ENCODE measurements at places on chromosomes 13 and 19.
A peak's percentile ranks its signal among the peaks of the same experiment; 100 is the strongest.

GRCh38 chr19:48473161-48473966 is 4.2 kb downstream of the CYTH2 start:
- no peak for DNase-seq

DNA sequence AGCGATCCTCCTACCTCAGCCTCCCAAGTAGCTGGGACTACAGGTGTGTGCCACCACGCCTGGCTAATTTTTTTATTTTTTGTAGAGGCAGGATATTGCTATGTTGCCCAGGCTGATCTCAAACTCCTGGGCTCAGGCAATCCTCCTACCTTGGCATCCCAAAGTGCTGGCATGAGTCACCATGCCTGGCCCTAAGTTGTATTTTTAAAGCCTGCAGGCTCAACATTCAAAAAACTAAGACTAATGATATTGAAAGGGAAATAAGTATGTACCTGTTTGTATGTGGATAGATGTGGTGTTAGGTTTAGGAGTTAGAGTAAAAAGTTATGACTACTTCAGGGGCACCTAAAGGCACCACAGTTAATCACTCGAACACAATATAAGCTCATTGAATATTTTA is 5.4 kb upstream of the IPO5 start:
- DNase-seq: no peak

- DNase-seq: no peak
Observed at GRCh38 chr19:33048806-33049676, 15.6 kb downstream of the RHPN2 start.

- DNase-seq: peak; percentile 45
Observed at GRCh38 chr19:51687791-51688670, 5.1 kb upstream of the SPACA6 start.

DNA sequence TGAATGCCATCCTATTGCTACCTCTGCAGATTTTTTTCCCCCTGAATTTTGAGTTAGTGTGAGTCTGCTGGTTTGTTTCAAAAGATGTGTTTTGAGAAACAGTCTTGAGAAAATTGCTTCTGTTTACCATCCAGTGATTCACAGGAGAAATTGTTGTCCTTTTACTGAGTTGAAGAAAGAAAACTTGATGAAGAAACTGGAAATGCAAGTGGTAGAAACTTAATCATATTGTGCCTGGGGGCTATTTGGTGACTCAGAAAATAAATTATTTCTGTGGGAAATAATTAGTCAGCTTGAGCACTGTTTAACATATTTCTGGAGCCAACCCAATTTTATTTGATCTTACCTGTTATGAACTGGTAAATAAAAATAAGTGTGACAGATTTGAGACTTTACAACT is 35.4 kb downstream of the PAN3 start:
- no peak for DNase-seq

- no peak for DNase-seq
Observed at GRCh38 chr13:96821381-96821780, 172.9 kb downstream of the OXGR1 start.

- no peak for DNase-seq
Observed at GRCh38 chr19:35483089-35483488, 7.2 kb downstream of the KRTDAP start.

- no peak for DNase-seq
Observed at GRCh38 chr13:39961036-39961435, 305.6 kb downstream of the COG6 start.

DNA sequence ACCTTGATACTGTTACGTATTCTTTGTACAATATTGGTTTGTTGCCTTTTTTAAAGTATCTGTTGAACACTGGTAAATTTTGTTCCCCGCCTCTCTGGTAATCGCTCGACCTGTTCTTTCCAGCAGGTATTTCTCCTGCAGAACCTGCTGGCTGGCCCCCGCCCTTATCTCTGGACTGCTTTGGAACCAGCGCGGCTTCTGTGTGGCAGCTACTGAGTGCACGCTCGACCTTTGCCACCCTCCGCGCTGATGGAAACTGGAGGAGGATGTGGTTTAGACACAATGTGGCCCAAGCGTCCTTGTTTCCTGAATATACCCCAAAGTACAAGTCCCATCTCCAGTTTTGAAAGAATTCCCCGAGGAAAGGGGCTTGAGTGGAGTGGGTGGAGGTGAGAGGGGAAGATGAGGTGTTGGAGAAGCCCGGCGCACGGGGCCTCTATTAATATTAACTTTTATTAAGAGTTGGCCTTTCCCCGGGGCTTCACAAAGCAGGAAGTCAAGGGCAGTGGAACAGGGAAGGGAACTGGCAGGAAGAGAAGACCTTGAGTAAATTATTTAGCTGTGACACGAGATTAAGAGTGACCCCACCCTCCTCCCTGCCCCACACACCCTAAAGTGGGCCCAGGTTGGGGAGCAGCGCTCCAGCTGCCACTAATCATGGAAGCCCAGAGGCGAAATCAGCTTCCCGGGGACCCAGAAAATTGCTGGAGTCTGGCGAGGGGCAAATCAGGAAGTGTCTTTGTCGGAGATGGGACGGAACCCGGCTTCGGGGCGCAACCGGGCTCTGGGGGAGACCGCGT is 16.0 kb downstream of the CDX2 start:
- DNase-seq: no peak

DNA sequence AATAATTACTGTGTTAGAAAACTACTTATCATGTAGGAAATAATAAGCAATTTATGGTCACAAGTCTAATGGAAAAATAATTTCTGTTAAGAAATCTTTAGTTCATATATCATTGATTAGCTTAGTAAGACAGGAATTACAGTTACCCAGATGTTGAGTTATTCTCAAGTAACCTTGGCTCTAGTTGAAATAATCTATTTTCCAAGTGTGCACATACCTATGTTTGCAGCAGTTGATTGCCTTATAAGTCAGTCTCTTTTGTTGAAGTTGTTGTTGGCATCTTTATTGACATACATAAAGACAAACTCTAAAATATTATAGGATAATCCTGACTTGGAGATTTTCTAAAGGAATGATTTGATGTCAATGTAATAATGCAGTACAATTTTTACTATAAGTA is 511.4 kb upstream of the KLF12 start:
- no peak for DNase-seq

GRCh38 chr13:96252903-96253302 is 163.0 kb downstream of the HS6ST3 start:
- no peak for DNase-seq

DNA sequence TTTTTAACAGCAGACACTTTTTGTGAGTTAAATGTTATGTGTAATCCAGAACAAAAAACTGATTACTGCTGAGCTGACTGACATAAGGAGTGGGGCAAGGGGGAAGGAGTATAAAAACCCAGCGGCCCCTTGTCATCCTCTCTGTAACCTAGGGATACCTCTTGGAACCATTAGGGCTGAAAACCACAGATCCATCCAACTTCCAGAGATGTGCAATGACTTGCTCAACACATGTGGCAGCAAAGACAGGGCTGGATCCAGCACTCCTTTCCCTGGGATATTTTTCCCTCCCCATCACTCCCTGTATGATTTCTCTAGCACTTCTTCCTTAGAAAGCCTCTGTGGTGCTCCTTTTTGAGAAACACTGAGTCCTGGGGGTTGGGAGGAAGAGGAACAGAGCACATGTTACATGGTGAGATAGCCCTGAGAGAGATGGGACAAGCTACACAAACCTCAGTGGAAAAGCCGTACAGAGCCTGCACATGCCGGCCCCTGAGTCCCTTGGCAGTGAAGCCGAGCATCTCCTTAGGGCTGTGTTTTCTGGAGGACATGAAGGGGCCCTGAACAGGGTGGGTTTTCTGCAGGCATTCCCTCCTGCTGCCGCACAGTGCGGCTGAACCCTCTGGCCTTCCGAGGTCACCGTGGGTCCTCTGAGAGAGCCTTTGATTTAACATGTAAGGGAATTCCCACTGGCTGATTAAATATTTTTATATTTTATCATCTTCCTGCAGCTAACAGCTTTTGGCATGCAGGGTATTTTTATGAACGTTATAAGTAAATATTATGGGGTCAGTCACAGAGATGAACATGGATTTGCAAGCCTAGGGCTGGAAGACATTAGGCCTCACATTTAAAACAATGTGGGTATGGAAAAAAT is 219.9 kb downstream of the COG6 start:
- no peak for DNase-seq

GRCh38 chr19:10670182-10670581 is 16.0 kb downstream of the ILF3 start:
- DNase-seq: no peak

DNA sequence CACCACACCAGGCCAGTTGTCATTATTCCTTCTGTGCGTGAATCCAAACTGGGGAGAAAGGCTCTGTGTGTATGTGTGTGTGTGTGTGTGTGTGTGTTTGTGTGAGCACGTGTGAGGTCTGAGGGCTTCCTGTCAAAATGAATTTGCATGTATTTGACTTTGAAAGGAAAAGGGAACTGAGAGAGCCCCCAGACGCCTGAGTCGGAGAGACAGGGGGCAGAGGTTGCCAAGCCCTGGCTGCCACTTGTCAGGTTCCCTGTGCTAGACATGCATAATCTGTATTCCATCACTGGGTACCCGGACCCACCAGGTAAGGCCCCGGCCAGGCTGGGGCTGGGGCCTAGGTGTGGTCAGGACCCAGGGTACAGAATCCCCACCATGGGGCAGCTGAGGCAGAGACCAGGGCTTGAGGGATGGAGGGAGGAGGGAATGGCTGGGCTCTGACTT is at the start of gene CLEC17A:
TSS of gene CLEC17A (plus strand) at position 191 of the 447 bp plus-strand sequence. CDS start at position 268, 77 bp downstream.
- no peak for DNase-seq

DNA sequence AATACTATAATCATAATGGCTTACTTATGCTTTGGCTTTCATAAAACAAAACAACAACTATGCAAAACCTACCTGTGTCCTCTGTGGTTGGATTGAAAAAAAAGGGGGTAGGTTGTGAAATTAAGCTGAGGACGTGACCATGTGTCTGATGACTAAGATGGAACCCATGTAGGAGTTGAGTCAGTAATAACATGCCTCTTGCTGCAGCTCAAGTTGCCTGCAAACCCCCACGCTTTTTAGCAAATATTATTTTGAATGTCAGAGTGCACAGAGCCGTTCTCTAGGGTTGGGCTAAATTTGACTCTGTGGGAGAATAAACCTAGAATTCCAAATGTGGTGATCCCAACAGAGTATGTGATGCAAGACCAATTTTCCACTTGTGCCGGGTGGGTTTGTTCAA is 209.3 kb downstream of the KCNRG start:
- no peak for DNase-seq

GRCh38 chr13:46607768-46608564 is 55.0 kb downstream of the LRCH1 start:
- DNase-seq: no peak

- no peak for DNase-seq
Observed at GRCh38 chr13:29817604-29818378, 32.6 kb downstream of the UBL3 start.

DNA sequence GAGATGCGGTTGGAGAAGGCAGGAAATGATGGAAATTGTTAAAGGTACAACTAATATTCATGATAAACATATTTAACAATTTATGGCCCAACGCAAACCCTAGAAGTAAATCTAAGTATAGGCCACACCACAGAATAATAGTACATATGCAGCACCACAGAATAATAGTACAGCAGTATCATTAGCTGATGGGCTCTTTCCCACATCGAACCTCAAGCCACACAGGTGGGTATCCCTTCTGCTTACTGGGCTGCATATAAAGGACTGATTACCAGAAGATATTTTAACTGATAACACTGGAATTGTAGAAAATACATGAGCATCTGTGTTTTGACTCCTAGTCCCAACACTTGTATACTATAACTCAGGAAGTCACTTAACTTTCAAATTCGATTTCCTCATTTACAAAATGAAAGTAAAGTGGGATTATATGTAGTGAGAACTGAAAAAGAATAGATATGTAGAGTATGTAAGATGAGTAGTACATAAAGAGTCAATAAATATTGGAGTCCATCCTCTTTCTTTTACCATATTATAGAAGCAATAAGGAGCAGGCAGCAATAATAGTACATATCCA is 91.5 kb downstream of the TSC22D1 start:
- DNase-seq: no peak

DNA sequence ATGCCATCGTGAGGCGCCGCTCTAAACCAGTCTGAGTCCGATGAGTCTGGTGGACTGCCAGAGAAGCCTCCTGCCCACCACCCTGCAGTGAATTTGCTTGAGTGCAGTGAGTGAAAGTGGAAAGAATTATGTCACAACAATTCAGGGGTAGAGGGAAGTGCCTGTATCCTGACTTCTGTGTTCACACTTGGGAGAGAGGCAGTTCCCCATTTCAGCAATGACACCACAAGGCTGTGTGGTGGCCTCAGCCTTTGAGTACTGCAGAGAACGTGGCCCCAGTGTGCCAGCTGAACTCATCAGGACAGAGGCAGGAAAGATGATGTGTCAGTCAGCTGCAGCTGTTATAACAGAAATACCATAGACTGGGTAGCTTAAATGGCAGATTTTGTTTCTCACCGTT is 155.6 kb downstream of the COG6 start:
- DNase-seq: no peak

DNA sequence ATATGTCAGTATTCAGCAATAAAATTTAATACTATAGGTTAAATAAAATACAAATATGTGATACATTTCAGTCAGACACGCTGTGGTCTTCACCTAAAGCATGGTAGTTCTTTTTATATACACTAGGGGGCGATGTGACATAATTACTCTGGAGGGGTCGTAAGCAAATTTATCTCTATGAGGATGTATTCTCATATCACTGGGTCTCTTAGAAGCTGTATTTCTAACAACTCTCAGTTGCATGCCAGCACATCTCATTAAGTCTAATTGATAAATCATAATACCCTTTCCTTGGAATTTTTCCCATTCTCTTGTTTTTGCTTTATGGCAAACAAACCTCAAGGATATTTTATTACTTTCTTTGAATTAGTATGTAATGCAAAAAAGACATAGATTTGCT is 3.9 kb upstream of the PCDH17 start:
- no peak for DNase-seq

DNA sequence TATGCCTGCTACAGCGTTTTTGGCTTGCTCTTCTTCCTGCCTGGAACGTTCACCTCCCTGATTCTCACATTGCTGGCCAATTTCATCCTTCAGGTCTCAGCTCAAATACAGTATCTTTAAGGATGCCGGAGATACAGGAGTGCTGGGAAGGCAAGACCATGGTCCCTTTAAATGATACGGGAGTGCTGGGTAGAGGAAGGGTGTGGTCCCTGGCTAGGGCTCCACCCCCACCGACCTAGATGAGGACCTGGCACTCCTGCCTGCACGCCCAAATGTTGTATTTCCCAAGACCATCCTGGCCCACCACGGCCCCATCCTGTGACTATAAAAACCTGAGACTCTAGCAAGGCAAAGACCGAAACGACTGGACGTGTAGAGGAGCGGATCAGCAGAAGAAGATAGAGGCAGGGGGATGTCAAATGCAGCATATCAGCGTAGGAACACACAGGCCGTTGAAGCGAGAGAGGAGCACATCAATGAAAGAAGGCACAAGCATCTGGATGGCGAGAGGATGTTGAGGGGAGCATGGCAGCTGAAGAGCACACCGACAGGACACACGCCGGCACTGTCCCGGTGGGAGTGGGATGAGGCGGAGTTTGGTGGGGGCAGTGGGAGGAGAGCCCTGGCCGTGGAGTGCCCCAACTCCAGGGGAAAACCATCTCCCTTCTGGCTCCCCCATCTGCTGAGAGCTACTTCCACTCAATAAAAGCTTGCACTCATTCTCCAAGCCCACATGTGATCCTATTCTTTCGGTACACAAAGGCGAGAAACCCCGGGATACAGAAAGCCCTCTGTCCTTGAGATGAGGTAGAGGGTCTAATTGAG is 74.0 kb downstream of the PCDH9 start:
- no peak for DNase-seq
